ENCODE measurements at places on chromosomes 6 and 20. TPM values are rescaled to one million over a fixed set of nuclear protein-coding genes. Genes with fewer than 3 reads are reported as not detected.

GRCh38 chr6:169881976-169882375 is 130.6 kb downstream of the ERMARD start:
- no peak overlapping the region for H3K27ac ChIP-seq
- no peak overlapping the region for H3K4me3 ChIP-seq
- no peaks in the 10 kb centered on the region for H3K27me3 ChIP-seq

GRCh38 chr20:44394702-44395460 is 39.4 kb downstream of the HNF4A start:
- no peak overlapping the region for H3K4me3 ChIP-seq
- no peaks in the 10 kb centered on the region for H3K27me3 ChIP-seq
- H3K36me3 ChIP-seq, result no peaks in the 10 kb centered on the region
- no peak overlapping the region for H3K27ac ChIP-seq
- no peak for DNase-seq
- no peaks in the 10 kb centered on the region for H3K4me1 ChIP-seq

DNA sequence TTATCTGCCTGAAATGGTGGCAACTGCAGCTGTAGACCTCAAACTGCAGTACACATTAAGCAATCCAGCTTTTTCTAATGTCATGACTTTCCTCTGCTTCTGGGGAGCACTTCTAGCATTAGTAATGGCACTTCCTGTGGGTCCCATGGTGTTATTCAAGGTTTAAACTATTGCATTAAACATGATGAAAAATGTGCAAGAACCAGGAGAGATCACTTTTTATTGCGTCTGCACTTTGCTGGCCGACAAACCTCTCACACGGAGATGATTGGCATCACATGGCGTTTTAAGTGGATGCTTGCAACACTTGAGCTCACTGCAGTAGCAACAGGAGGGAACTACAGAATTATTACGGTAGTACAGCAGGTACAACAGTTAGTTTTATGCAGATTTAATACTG is 148.4 kb downstream of the HIVEP2 start:
- H3K27me3 ChIP-seq, result no peaks in the 10 kb centered on the region
- H3K27ac ChIP-seq, result no peak overlapping the region
- no peaks in the 10 kb centered on the region for H3K4me1 ChIP-seq
- H3K4me3 ChIP-seq, result no peak overlapping the region

- no peaks in the 10 kb centered on the region for H3K36me3 ChIP-seq
- no peak overlapping the region for H3K4me3 ChIP-seq
- no peaks in the 10 kb centered on the region for H3K27me3 ChIP-seq
- no peaks in the 10 kb centered on the region for H3K4me1 ChIP-seq
- H3K27ac ChIP-seq, result no peak overlapping the region
Observed at GRCh38 chr20:55283889-55284288, 721.4 kb downstream of the CBLN4 start.

GRCh38 chr6:142726616-142727015 is 218.4 kb downstream of the HIVEP2 start:
- no peaks in the 10 kb centered on the region for H3K27me3 ChIP-seq
- H3K4me3 ChIP-seq, result no peak overlapping the region
- no peaks in the 10 kb centered on the region for H3K36me3 ChIP-seq
- no peak for DNase-seq

GRCh38 chr20:33606118-33606771 is 55.9 kb upstream of the C20orf144 start:
- H3K4me1 ChIP-seq, result no peaks in the 10 kb centered on the region
- DNase-seq, result no peak
- H3K27me3 ChIP-seq, result no peaks in the 10 kb centered on the region
- no peak overlapping the region for H3K27ac ChIP-seq
- H3K36me3 ChIP-seq, result no peaks in the 10 kb centered on the region

- H3K27ac ChIP-seq, result no peak overlapping the region
- no peaks in the 10 kb centered on the region for H3K4me1 ChIP-seq
- no peak for DNase-seq
- H3K4me3 ChIP-seq, result no peak overlapping the region
- no peaks in the 10 kb centered on the region for H3K27me3 ChIP-seq
Observed at GRCh38 chr6:128848212-128848935, 34.6 kb upstream of the LAMA2 start.

DNA sequence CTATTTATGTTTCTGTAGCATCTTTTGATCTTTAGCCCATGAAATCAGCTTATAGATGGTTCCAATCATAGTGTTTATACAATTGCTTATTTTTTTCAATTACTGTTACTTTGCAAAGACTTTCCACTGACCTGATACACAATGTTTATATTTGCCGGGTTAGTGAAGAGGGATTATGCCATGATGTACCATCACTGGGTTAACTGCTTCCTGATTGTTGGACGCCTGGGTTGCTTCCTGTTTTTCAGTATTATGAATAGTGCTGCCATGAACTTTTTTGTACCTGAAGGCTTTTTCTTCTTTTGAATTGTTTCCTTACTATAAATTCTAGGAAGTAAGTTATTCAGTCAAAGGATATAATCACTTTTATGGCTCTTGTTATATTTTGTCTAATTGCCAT is 6.9 kb downstream of the MANBAL start:
- no peak for DNase-seq
- no peak overlapping the region for H3K27ac ChIP-seq
- no peaks in the 10 kb centered on the region for H3K36me3 ChIP-seq
- H3K27me3 ChIP-seq, result no peaks in the 10 kb centered on the region
- no peaks in the 10 kb centered on the region for H3K4me1 ChIP-seq

DNA sequence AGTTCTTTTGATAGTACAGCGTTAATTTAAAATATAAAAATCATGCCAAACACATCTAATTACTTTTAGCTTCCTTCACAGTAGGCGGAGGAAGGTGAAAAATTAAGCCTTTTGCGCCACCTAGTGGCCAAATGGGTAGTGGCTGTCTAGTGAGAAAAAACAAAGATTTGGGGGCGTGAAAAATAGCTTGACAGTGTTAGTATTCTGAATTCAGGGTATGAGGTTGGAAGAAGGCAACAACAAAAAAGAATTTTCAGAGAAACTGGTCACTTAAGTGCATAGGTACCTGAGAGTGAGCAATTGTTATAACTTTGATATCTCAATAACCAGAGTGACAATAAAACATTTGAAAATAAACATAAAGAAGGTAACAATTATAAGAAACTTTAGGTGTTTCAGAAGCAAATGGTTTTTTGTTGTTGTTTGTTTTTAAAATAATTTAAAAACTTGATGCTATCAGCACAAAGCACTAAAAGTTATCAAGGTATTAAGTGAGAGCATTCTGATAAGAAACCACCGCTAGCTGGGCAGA is 14.3 kb downstream of the PSMB9 start:
- no peaks in the 10 kb centered on the region for H3K27me3 ChIP-seq
- H3K36me3 ChIP-seq, result no peaks in the 10 kb centered on the region
- H3K4me3 ChIP-seq, result no peak overlapping the region
- no peak for DNase-seq
- H3K4me1 ChIP-seq, result no peaks in the 10 kb centered on the region

DNA sequence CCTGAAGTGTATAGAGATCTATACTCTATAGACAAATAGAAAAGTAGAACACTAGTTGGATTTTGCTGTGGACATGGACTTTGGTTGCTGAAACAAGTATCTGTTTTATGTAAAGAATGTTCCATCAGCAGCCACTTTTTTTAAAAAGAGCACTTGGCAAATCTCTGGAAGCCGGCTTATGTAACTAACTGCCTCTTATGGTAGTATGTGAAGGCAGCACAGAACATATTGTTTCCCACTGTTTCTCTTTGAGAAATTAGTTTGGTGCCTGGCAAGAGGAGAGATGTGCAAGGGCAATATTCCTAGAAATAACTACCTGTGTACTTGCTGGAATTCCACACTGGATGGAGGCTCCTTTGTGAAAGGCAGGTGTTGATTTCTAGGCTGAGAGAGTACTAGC is 242.3 kb upstream of the PREP start:
- DNase-seq, result no peak
- no peaks in the 10 kb centered on the region for H3K27me3 ChIP-seq
- no peak overlapping the region for H3K27ac ChIP-seq
- H3K36me3 ChIP-seq, result no peaks in the 10 kb centered on the region
- H3K4me3 ChIP-seq, result no peak overlapping the region
- H3K4me1 ChIP-seq, result no peaks in the 10 kb centered on the region

DNA sequence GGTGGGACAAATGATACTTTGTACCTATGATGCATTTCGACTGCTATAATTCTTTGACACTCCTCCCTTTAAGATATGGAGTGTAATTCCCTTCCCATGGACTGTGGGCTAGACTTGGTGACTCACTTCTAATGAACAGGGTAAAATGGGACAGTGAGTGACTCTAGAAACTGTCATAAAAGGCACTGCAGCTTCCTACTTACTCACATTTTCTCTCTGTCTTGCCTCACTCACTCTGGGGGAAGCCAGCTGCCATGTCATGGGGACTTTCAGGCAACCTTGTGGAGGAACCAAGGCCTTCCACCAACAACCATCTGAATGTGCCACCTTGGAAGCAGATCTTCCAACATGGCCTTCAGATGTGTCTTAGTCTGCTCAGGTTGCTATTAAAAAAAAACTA is 12.9 kb upstream of the GFOD1 start:
- no peak for DNase-seq
- no peak overlapping the region for H3K4me3 ChIP-seq
- no peak overlapping the region for H3K27ac ChIP-seq
- no peaks in the 10 kb centered on the region for H3K36me3 ChIP-seq
- no peaks in the 10 kb centered on the region for H3K4me1 ChIP-seq

- no peaks in the 10 kb centered on the region for H3K4me1 ChIP-seq
- no peaks in the 10 kb centered on the region for H3K36me3 ChIP-seq
- H3K27me3 ChIP-seq, result no peaks in the 10 kb centered on the region
- H3K4me3 ChIP-seq, result no peak overlapping the region
- no peak overlapping the region for H3K27ac ChIP-seq
Observed at GRCh38 chr20:50224531-50225255, 34.1 kb downstream of the CEBPB start.

DNA sequence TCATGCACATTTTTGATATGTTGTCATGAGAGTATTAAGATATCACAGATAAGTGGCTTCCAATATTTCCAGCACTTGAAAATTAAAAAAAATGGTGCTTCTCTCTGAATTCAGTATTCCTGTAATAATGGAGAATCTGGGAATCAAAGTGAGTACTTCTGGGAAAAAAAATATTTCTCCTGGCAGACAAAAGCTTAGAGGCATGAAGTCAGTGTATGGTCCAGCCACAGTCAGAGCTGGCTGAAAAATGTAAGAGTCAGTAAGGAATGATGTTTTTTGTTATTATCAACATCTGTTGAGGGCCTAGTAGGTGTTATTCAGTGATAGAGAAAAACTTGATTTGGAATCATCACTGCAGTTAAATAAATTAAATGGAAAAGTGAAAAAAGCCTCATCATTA is 3.2 kb upstream of the RFPL4B start:
- H3K27ac ChIP-seq, result no peak overlapping the region
- no peaks in the 10 kb centered on the region for H3K36me3 ChIP-seq
- H3K4me1 ChIP-seq, result no peaks in the 10 kb centered on the region
- H3K27me3 ChIP-seq, result no peaks in the 10 kb centered on the region
- DNase-seq, result no peak

The RTEL1 gene
- total RNA-seq, result 37.1 TPM

The LCA5 gene
- 3.6 TPM for total RNA-seq
